SJSA1 (cell line): ENCODE measurements at places on chromosomes 3 and 15.

- DNase-seq, result no peak
Measured at GRCh38 chr3:178508443-178508825, 27.8 kb upstream of the KCNMB2 start.

GRCh38 chr3:134480546-134480945 lies 5.2 kb downstream of the ANAPC13 start:
- DNase-seq, result no peak

- no peak for DNase-seq
Measured at GRCh38 chr3:192825216-192825615, 92.4 kb downstream of the MB21D2 start.

GRCh38 chr3:17935222-17935621 lies 192.8 kb upstream of the TBC1D5 start:
- no peak for DNase-seq
